ENCODE measurements at places on chromosomes 7 and 10.

DNA sequence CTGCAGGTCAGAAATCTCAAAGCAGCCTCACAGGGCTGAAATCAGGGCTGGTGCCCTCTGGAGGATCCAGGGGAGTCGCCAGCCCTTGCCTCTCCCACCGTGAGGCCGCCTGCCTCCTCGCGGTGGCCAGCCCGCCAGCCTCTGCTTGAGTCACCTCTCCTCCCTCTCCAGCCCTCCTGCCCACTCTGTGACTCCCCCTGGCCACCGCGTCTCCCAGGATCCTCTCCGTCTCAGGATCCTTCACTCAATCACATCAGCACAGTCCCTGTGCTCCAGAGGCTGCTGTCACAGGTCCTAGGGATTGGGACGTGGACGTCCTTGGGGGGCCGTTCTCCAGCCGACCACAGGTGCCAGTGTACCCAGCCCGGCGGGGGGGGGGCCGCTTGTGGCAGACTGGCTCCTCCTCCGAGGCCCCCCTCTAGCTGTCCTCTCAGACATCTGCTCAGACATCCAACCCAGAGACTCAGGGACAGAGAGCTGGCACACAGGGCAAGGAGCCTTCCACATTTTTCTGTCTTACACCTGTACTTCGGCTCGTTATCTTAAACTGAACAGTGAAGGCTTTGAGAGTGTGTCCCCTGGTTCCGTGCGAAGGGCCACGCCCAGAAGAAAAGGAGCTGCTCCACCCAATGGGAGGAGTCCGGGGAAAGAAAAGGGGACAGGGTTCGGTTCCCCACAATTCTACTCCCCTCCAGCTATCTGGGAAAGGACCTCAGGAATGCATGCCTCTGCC, 9.4 kb upstream of the PPP2R2D start:
- DNase-seq: no peak

- no peak for DNase-seq
These were observed 158.1 kb upstream of the PLXDC2 start for GRCh38 chr10:19658131-19658530.

DNA sequence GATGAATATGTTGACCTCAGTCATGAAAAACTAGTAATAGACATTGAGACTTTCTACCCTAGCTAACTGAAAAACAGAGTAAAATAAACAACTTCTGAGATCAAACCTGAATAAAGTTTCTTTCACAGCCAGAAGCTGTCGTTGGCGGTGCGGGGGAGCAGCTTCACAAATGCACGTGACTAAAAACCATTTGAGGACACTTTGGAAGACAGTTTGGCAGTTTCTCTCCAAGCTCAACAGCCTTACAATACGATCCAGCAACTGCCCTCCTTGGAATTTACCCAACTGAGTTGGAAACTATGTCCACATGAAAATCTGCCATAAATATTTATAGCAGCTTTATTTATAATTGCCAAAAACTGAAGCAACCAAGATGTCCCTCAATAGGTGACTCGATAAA, 63.1 kb downstream of the CYTH3 start:
- no peak for DNase-seq

GRCh38 chr7:118878336-118878735, 653.8 kb downstream of the ANKRD7 start:
- DNase-seq: no peak

- DNase-seq: no peak
These were observed 764.3 kb downstream of the SUGCT start for GRCh38 chr7:40899151-40899550.

DNA sequence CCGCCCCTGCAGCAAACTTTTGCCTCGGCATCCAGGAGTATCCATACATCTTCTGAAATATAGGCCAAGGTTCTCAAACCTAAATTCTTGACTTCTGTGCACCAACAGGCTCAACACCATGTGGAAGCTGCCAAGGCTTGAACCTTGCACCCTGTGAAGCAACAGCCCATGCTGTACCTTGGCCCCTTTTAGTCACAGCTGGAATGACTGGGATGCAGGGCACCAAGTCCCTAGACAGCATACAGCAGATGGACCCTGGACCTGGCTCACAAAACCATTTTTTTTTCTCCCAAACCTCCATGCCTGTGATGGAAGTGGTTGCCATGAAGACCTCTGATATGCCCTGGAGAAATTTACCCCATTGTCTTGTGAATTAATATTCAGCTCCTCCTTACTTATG, 233.8 kb upstream of the KCND2 start:
- DNase-seq: no peak

DNA sequence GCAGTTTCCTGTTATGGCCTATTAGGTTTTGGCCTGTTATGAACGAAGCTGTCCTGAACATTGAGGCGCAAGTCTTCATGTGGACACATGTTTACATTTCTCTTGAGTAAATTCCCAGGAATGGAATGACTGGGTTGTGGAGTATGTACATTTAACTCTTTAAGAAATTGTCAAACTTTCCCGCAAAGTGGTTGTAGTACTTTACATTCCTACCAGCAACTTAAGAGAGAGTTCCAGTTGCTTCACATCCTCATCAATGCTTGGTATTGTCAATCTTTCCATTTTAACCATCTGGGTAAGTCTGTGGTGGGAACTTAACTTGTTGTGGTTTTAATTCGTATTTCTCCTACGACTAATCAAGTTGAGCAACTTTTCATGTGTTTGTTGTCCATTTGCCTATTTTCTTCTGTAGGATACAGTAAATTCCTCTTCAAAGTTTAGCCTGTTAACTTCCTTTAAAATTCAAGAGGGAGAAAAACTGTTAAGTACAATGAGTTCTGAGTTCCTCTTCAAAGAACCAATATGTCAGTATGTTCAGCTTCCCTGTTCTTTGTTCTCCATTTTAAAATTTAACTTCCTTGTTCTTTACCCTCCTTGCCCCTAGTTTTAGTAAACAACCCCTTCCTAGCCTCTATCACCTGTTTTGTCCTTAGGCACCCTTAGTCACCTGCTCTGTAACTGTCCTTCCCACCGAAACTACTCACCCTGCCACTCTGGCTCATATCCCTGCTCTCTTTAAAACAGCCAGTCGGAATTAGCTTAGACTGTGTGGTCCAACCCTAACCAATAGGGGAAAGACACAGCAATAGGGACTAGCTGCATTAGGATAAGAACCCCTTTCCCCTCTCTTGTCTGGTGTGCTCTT, 74.0 kb downstream of the FAM241B start:
- DNase-seq: no peak

- DNase-seq: no peak
These were observed 443.5 kb upstream of the ETV1 start for GRCh38 chr7:14432924-14433323.

- DNase-seq: no peak
These were observed 32.6 kb downstream of the PTPN12 start for GRCh38 chr7:77569514-77570232.

- DNase-seq: no peak
These were observed 9.4 kb downstream of the HHEX start for GRCh38 chr10:92699193-92699517.

GRCh38 chr7:2936891-2937580, 92.9 kb upstream of the GNA12 start:
- no peak for DNase-seq

DNA sequence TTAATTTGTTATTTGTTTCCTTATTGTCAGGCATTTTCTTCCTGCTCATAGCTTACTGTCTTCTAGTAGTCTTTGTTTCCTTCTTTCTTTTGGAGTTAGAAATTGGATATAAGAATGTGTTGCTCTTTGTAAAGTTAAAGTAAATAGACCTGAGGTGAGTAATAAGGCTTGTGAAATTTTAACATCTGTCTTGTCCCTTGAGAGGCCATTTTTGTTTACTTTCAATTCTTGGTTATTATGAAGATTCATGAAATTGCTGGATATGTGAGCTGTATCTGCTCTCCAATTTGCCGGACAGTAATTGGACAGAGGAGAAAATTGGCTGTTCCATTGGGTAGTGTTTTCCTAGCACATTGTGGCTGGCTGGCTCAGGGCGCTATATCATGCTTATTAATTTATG, 260.7 kb downstream of the EXOC4 start:
- no peak for DNase-seq

GRCh38 chr10:32985341-32985764, 27.3 kb upstream of the ITGB1 start:
- no peak for DNase-seq

DNA sequence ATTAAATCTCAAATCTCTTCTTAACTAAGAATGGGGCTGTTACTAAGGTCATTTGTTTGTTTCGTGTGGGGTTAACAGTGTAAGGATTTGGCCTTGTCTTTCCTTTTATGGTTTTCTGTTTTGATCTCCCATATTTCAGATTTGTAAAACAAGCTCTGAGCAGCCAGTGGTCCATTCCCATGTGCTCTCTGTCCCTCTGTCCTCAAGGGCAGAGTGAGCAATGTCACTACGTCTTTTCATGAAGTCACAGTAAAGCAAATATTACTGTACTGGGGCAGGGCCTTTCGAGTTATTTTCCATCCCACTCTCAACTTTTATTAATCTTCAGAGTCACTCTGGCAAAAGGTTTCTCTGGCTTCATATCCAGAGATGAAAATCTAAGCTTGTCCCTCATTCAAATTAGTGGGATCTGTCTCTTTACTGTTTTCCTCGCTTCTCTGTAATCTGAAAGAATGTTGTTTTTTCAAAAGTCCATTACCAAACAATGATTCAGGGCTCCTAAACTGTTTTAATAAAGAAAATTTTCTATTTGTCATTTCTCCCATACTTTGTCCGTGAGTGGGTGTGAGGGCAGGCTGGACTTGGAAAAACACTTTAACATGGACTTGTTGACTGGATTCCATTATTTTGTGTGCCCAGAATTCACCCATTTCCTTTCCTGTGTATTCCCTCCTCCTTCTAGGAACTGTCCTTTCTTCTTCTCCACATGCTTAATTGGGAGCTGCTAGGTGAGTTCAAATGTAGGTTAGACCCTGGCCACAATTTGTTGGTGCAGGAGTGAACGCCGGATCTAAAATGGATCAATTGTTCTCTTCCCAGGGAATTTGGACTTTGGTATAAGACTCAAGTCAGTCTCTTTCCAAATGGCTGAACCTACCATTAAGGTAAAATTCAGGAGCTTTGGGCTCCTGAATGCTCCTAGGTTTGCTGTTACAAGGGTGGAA, 42.1 kb upstream of the NAMPT start:
- DNase-seq: no peak

DNA sequence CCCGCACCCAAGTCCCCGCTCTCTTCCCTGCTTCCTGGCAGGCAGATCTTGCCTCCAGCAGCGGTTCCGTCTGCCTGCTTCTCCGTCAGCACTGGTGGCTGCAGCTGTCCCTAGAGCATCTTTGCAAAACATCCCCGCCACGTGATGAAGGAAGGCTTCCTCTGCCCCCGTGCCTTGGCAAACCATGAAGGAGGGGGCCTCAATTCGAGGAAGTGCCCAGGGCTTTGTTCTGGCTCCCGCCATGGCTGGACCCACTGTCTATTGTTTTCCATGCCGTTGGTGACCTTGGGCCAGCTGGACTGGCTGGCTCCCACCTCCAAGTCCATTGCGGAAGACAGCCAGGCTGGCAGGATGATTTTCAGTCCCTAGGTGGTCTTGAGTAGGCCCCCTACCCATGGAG, 13.2 kb upstream of the AQP1 start:
- DNase-seq: no peak

DNA sequence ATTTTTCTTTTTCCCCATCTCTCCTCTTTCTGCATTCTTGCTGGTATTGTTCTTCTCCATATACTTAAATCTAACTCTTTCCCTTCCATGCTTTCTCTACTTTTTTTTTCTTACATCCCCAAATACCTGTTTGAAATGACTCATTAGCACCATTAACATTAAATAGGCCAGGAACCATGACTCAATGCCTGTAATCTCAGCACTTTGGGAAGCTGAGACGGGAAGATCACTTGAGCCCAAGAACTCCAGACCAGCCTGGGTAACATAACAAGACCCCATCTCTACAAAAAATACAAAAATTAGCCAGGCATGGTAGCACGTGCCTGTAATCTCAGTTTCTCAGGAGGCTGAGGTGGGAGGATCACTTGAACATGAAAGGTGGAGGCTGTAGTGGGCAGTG, 1026.8 kb downstream of the GATA3 start:
- no peak for DNase-seq

GRCh38 chr10:125151170-125151552, 9.2 kb downstream of the CTBP2 start:
- DNase-seq: no peak

Measured in activated naive CD8-positive, alpha-beta T cell treated with anti-CD3 and anti-CD28 coated beads for 36 hours (primary cell).